Temporal lobe (tissue), 4 donors: ENCODE measurements at places on chromosomes 2 and 18. TPM values are rescaled to one million over a fixed set of nuclear protein-coding genes. Genes with fewer than 3 reads are reported as not detected.

Gene C1QL2
- total RNA-seq: 4.4 TPM

Gene ACOXL
- not detected for total RNA-seq

Gene SF3B1
- 224 TPM for total RNA-seq

Gene PLEK
- 1.7 TPM for total RNA-seq

Gene MTLN
- 25.3 TPM for total RNA-seq

Gene SCYGR6
- total RNA-seq: not detected

Gene SAG
- total RNA-seq: not detected

Gene STON1
- total RNA-seq: 8.4 TPM

Gene ANKRD53
- total RNA-seq: 2.7 TPM

Gene SIX2
- 0.25 TPM for total RNA-seq

Gene LIMS4
- total RNA-seq: 0.25 TPM
